ENCODE measurements at places on chromosomes 16 and 17. TPM values are rescaled to one million over a fixed set of nuclear protein-coding genes. Genes with fewer than 3 reads are reported as not detected.
A peak's percentile ranks its signal among the peaks of the same experiment; 100 is the strongest.

- no peak for DNase-seq
These were observed 93.3 kb downstream of the TOX3 start for GRCh38 chr16:52453644-52454043.

DNA sequence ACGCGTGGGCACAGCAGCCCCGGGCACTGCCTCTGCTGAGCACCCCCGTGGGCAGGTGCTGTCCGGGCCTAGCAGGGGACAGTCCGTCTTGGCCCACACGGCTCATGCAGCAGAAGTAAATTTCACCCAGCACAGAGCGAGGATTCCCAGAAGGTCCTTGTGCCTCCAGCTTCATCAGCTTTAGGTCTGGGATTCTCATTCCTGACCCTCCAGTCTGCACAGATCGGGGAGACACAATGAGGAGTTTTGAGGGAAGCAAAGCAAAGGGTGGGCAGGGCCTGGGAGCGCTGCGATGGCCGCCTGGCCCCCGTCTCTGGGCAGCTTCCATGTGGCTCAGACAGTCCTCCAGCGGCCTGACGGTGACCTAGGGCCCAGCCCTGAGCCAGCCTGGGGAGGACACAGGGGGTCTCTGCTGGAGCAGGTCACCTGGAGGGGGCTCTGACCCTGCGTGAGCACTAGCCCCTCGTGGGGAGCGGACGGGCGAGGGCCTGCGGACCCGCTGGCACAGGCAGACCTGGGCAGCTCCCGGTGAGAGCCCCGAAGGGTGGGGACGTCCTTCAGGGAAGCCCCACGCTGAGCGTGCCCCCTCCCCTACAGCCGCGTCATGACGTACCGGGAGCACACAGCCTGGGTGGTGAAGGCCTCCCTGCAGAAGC is 30.7 kb upstream of the CHMP6 start:
- no peak for DNase-seq

The PLA2G10 gene
- not detected for total RNA-seq

DNA sequence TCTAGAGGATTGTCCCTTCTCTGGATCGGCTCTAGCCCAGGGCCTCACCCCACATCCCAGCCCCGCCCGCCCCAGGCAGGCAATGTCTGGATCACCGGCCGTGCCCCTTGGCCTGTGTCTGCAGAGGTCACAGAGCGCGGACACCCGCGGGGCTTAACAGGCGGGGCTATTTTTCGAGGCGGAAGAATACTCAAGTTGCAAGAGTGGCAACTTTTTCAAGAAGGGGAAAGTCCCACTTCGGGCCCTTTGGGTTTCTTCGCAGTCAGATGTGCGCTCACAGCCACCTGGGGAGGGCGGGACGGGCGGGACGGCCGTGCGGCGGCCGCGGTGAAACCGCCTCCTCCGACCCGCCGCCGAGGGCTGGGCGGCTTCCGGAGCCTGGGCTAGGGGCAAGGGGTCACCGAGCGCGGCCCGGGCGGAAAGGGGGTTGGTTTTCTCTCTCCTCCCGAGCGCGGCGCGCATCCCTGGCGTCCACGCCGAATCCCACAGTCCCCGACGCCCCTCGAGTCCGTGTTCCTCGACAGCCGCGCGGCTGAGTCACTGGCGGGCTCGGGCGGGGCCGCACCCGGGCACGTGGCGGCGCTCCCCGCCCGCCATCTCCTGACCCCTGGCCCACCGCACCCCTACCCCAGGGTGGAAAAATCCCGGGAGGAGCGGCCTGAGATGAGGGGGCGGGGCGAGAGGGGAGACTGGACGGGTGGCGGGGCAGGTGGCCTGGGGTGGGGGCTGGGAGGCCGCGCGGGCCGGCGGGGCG is 1.2 kb upstream of the PFN1 start:
- peak; percentile 91 for DNase-seq

DNA sequence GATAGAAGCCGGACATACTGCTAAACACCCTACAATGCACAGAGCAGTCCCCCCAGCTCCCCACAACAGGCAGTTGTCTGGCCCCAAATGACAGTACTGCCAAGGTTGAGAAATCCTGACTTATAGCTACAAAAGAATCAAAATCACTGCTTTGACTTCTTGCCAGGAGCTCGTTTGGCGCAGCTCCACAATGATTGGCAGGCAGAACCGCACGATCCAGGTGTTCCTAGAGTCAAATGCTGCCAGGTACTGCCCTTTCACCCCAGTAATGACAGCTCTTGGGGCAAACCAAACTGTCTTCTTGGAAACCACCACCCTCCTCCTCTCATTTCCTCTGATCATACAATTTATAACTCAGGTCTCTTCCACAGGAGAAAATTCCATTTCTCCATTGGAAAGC is 2.2 kb upstream of the TMC5 start:
- peak; percentile 54 for DNase-seq

DNA sequence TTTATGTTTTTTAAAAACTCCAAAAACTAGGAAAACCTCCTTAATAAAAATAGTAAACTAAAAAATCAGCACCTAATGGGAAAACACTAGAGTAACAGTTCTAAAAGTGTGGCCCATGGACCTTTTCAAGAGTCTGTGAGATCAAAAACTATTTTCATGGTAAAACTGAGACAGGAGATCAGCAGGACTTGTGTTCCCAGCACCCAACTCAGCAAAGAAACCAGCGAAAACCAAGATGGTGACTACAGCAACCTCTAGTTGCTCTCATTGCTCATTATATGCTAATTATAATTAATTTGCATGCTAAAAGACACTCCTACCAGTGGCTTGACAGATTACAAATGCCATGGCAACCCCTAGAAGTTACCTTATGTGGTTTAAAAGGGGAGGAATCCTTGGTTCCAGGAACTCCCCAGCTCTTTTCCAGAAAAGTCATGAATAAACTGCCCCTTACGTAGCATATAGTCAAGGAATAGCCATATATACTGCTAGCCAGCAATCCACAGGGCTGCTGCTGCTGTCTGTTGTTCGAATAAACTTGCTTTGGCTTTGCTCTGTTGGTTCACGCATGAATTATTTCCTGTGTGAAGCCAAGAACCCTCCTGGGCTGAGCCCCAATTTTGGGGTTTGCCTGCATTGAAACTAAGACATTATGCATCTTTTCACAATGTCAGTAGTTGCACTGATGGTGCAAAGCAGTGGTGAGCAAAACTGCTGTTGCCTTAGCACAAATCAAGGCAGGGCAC is 12.4 kb downstream of the CMTR2 start:
- DNase-seq, result no peak

The CHMP1A gene
- total RNA-seq, result 34.7 TPM

DNA sequence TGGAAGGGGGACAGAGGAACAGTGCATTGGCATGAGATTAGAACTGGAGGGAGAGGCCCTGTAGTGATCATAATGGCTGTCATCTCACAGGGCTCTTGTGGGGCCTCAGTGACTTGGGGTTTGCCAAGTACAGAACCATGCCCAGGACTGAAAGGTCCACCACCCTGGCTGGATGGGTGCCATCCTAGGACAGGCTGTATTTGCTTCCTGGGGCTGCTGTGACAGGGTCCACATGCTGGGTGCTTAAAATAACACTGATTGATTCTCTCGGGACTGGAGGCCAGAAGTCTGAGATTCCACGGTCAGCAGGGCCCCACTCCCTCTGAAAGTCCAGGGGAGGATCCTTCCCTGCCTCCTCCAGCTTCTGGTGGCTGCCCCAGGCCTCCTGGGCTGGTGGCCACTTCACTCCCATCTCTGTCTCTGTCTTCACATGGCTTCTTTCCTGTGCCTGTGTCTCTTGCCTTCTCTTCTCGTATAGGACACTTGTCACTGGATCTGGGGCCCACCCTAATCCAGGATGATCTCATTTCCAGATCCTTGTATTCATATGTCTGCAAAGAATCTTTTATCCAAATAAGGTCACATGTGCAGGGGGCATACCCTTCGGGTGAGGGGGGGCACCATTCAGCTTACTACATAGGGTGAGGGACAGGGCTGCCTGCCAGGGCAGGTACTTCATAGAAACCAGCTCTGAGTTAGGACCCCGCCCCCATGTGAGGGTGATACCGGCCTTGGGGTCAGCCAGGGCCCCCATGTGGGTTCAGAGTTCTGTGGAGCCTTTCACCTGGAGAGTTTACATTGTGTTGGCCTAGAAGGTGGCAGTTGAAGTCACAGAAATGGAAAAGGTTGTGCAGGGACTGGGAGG is 52.6 kb downstream of the USP22 start:
- DNase-seq, result no peak

DNA sequence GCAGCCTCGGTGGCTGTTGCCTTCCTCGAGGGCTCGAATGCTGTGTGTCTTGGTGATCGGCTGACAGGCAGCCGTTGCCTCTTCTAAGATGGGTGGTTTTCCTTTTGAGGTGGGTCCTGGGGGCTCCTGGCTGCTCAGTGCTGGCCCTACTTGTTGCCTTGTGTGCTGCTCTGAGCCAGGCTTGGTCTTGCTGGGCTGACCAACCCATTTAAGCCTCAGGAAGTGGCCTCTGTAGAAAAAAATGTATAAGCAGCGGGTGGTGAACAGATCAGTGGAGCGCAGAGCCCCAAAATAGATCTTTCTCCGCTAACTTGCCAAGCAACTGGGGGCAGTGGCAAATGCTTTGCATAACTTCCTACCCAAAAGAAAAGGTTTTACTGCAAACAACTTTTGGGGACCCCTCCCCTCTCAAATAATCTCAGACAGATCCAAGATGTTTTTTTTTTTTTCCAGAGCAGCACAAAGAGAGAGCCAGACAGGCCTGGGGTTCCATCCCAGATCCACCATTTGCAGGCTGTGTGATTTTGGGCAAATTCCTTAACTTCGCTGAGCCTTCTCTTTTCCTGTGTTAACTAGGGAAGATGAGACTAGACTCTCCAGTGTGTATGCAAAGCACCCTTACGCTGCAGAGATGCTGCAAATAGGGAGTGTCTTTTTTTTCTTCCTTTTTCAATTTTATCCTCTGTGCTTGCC is 42.5 kb downstream of the PLCG2 start:
- DNase-seq, result no peak

The TMEM114 gene
- total RNA-seq, result not detected

GRCh38 chr17:48198950-48199541 is 91.5 kb downstream of the SNX11 start:
- DNase-seq, result no peak

The TEX14 gene
- 0.05 TPM for total RNA-seq

The KCNH6 gene
- total RNA-seq, result not detected

DNA sequence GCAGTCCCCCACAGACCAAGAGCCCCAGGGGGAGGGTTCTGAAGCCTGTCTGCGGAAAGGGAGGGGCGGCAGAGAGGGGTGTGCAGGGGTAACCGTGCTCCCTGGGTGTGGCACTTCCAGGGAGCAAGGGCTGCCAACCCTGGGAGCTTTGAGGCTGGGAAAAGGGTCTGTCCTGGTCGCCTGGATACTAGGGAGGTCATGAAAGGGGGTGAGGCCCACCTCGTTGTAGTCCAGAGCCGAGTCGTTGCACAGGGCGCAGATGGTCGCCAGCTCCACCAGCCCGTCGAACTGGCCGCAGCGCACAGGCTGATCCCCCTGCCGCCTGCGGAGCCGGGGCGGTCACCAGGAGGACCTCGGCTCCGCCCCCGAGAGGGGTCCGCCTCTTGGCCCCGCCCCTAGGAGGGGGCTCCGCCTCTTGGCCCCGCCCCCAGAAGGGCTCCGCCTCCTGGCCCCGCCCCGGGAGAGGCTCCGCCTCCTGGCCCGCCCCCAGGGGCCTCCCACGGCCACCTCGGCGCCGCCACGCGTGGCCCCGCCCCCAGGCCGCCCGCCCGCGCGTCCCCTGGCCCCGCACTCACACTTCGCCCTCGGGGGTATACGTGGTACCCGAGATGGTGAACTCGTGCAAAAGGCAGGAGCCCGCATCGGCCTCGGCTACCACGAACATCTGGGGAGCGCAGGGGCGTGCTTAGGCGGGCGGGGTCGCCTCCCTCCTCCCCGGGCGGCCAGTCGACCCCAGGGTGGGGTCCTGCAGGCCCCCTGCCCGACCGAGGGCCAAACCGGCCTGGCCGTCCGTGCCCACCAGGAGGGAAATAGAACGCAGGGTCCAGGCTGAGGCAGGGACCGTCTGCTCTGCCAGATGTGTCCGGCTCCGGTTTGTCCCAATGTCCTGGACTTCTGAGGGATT is 19.5 kb downstream of the ATP2A3 start:
- DNase-seq, result no peak

The SLC5A11 gene
- total RNA-seq, result 1.1 TPM

Data from left lobe of liver (tissue), 2 donors.